ENCODE measurements at places on chromosomes 2 and 18.
A peak's percentile ranks its signal among the peaks of the same experiment; 100 is the strongest.

DNA sequence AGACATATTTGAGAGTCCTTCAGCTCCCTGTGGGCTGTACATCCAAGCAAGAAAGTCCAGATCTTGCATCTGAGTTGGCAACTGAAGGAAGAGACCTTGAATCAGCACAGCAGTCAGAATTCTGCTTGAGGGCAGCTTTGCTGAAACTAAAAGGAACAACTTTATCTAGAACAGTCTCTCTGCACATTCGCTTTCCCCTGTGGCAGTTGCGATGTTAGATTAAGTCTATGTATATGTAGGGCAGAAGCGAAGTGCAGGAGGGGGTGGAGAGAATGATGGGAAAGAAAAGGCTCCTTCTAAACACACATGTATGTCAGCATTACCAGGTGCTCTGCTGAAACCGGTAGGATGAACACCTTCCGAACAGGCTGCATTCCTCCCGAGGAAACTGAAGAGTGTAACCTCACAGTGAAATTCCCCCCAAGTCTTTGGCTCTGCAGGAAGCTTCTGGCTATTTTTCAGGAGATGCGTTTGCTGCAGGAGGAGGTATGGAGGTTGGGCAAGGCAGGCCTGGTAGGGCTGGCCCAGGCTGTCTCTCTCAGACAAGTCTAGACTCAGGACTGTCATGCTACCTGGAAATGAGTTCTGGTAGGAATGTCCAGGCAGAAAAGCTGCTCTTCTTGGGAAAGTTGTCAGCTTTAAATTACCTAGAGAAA lies 70.0 kb upstream of the ATL2 start:
- H3K27me3 ChIP-seq, result peaks cover 8% of the 10 kb centered on the region
- no peaks in the 10 kb centered on the region for H3K36me3 ChIP-seq
- no peaks in the 10 kb centered on the region for H3K4me1 ChIP-seq
- no peak for ATAC-seq
- no peak overlapping the region for H3K27ac ChIP-seq

DNA sequence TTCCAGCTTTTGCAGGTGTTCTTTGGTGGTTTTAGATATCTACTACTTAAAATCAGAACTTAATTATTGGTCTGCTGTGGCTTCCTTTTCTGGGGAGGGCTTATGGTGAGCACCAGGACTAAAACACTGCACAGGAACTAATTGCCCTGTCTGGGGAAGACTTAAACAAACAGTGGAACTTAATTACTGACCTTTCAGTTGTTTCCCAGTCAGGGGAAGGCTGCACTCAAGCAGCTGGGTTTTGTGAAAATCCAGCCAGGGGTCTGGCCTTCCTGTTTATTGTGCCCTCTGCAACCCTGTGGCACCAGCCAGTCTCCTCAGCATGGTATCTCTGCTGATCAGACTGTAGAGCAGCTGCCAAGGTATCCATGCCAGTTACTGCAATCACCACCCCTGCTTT lies 398.2 kb downstream of the ADCYAP1 start:
- no peaks in the 10 kb centered on the region for H3K36me3 ChIP-seq
- no peak overlapping the region for H3K27ac ChIP-seq
- no peak overlapping the region for H3K4me3 ChIP-seq
- no peaks in the 10 kb centered on the region for H3K4me1 ChIP-seq

- peaks cover 25% of the 10 kb centered on the region for H3K36me3 ChIP-seq
- ATAC-seq, result no peak
- peak overlapping the region; percentile 48 for H3K27ac ChIP-seq
- H3K4me3 ChIP-seq, result no peak overlapping the region
- H3K27me3 ChIP-seq, result no peaks in the 10 kb centered on the region
Observed at GRCh38 chr2:42724886-42725285, 39.0 kb downstream of the OXER1 start.

GRCh38 chr2:219030177-219030940 lies 11.0 kb downstream of the CFAP65 start:
- H3K4me3 ChIP-seq, result no peak overlapping the region
- peaks cover 82% of the 10 kb centered on the region for H3K27me3 ChIP-seq
- no peak overlapping the region for H3K27ac ChIP-seq

GRCh38 chr2:104733226-104733943 lies 120.5 kb upstream of the POU3F3 start:
- no peaks in the 10 kb centered on the region for H3K27me3 ChIP-seq
- H3K4me1 ChIP-seq, result no peaks in the 10 kb centered on the region
- H3K27ac ChIP-seq, result no peak overlapping the region
- no peak overlapping the region for H3K4me3 ChIP-seq
- no peaks in the 10 kb centered on the region for H3K36me3 ChIP-seq

- peaks cover 17% of the 10 kb centered on the region for H3K27me3 ChIP-seq
- no peak overlapping the region for H3K4me3 ChIP-seq
- ATAC-seq, result no peak
- no peaks in the 10 kb centered on the region for H3K36me3 ChIP-seq
- no peak overlapping the region for H3K27ac ChIP-seq
Observed at GRCh38 chr18:56575819-56576663, 62.4 kb downstream of the TXNL1 start.

DNA sequence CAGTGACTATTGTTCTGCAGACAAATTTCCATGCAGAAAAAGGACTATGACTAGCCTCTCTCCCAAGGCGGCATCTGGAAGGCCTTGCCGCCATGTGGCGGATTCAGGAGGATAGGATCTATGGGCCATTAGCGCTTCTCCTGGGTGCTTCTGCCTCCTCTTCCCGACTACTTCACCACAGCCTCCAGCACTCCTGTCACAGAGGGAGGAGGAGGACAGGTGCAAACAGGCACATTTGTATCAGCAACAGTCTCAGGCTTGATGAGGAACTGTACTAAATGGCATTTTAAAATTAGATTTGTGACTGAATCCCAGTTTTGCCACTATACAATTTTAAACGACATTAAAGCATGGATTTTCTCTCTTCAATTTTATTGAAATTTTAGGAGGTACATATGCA lies 114.9 kb downstream of the NOL10 start:
- H3K4me1 ChIP-seq, result no peaks in the 10 kb centered on the region
- no peak overlapping the region for H3K4me3 ChIP-seq
- H3K27ac ChIP-seq, result no peak overlapping the region
- no peak for ATAC-seq

DNA sequence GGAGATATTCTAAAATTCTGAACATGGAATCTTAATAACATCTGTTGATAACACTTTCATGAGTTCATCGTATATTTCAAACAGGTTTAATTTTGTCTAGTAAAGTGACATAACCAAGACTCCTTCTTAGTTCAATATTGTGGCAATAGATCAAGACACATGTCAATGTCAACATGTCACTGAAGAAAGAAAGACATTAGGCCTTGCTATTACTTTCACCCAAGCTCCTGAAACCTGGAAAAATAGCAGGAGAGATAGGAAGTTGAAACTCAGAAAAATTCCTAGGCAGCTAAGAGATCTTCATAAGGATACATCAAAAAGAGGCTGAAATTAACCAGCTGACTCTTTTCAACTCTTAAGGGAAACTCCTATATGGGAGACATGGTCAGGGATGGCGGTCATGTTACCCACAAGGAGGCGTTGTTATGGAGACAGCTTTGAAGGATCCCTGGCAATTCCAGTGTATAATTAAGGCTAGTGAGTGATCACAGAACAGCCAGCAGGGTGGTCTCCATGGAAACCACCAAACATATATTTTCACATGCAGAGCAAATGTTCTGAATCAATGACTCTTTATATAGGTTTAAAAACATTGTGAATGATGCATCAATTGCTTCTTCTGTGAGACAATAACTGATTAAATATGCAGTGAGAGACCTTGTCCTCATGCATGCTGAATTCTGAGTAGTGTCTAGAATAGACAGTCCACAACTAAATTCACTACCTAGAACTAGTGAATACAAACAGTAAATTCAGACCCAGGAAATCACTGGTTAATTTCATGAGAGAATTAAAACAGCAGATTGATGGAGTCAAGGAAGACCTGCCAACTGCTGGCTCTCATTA lies 115.3 kb upstream of the RIOK3 start:
- peaks cover 46% of the 10 kb centered on the region for H3K36me3 ChIP-seq
- peaks cover under 1% of the 10 kb centered on the region for H3K4me1 ChIP-seq

- no peak overlapping the region for H3K27ac ChIP-seq
- H3K4me1 ChIP-seq, result no peaks in the 10 kb centered on the region
- H3K27me3 ChIP-seq, result peaks cover 12% of the 10 kb centered on the region
- no peak for ATAC-seq
- no peak overlapping the region for H3K4me3 ChIP-seq
Observed at GRCh38 chr18:37420315-37420880, 145.2 kb downstream of the CELF4 start.

GRCh38 chr2:134220344-134220974 lies 33.4 kb upstream of the MGAT5 start:
- H3K27me3 ChIP-seq, result no peaks in the 10 kb centered on the region
- H3K4me1 ChIP-seq, result peaks cover 59% of the 10 kb centered on the region
- ATAC-seq, result no peak
- no peak overlapping the region for H3K4me3 ChIP-seq
- no peaks in the 10 kb centered on the region for H3K36me3 ChIP-seq
- peak overlapping the region; percentile 90 for H3K27ac ChIP-seq

DNA sequence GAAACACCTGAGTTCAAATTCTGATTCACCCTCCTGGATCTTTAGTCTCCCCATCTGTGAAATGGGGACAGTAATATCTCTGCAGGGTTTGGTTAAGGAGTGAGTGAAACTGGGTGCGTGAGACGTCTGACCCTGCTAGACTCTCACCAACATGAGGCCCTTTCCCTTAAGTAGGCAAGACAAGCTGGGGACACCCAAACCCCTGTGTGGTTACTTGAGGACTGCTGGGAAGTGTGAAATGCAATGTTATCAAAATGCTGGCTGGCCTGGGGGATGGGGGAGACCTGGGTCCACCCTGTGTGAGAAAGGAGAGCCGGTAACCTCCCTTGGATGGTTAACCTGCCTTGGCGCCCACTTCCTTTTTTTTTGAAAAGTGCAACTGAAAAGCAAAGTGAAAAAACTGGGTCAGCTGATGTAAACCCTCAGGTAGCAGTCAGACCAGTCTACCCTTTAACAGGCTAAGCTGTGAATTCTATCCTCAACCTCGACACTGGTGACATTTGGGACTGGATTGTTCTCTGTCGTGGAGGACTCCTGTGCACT lies 82.3 kb downstream of the INPP5D start:
- peaks cover 57% of the 10 kb centered on the region for H3K4me1 ChIP-seq
- no peak overlapping the region for H3K4me3 ChIP-seq
- peak; percentile 93 for ATAC-seq

- H3K27ac ChIP-seq, result no peak overlapping the region
- no peak overlapping the region for H3K4me3 ChIP-seq
- H3K36me3 ChIP-seq, result no peaks in the 10 kb centered on the region
- ATAC-seq, result no peak
Observed at GRCh38 chr2:73295751-73296400, 2.5 kb upstream of the EGR4 start.

- no peak overlapping the region for H3K27ac ChIP-seq
- peaks cover 57% of the 10 kb centered on the region for H3K36me3 ChIP-seq
- no peak overlapping the region for H3K4me3 ChIP-seq
- H3K27me3 ChIP-seq, result no peaks in the 10 kb centered on the region
Observed at GRCh38 chr2:99662761-99663341, 173.0 kb upstream of the REV1 start.

GRCh38 chr2:158501301-158501700 lies 44.5 kb downstream of the PKP4 start:
- H3K27ac ChIP-seq, result no peak overlapping the region
- H3K36me3 ChIP-seq, result no peaks in the 10 kb centered on the region
- H3K27me3 ChIP-seq, result no peaks in the 10 kb centered on the region
- peak; percentile 5 for ATAC-seq

- H3K36me3 ChIP-seq, result peaks cover 20% of the 10 kb centered on the region
- H3K27me3 ChIP-seq, result no peaks in the 10 kb centered on the region
- peak overlapping the region; percentile 98 for H3K27ac ChIP-seq
- ATAC-seq, result peak; percentile 92
- peak overlapping the region; percentile 68 for H3K4me3 ChIP-seq
Observed at GRCh38 chr2:108612153-108612513, 77.9 kb downstream of the LIMS1 start.

- H3K27me3 ChIP-seq, result peaks cover 44% of the 10 kb centered on the region
- peak; percentile 42 for ATAC-seq
- H3K36me3 ChIP-seq, result no peaks in the 10 kb centered on the region
- peaks cover 6% of the 10 kb centered on the region for H3K4me1 ChIP-seq
Observed at GRCh38 chr2:100852999-100853908, 33.3 kb downstream of the NPAS2 start.

Measured in stimulated activated memory B cell treated with anti-CD40 and anti-IgM and Interleukin-4, amounts not matched to agents 10 μg/mL and 1 μg/mL and 100 μg/mL, for 72 hours (primary cell).